ENCODE measurements at places on chromosomes 2 and 18. TPM values are rescaled to one million over a fixed set of nuclear protein-coding genes. Genes with fewer than 3 reads are reported as not detected.

DNA sequence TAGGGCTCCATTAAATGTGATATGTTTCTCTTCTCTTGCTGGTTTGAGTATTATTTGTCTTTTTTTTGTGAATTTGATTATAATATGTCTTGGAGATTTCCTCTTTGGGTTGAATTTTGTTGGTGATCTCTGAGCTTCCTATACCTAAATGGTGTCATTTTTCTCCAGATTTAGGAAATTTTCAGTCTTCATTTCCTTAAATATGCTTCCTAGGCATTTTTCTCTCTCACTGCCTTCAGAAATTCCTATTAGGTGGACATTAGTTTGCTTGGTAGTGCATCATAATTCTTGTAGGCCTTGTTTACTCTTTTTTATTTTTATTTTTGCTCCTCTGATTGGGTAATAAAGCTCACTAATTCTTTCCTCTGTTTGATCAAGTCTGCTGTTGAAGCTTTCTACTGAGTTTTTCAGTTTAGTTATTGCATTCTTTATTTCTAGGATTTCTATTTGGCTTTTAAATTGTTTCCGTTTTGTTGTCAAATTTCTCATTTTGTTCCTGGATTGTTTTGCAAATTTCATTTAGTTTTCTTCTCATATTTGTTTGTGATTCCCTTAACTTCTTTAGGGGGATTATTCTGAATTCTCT is 36.6 kb upstream of the CRACDL start:
- no peak overlapping the region for H3K4me3 ChIP-seq
- H3K27me3 ChIP-seq, result no peaks in the 10 kb centered on the region
- no peaks in the 10 kb centered on the region for H3K36me3 ChIP-seq
- no peak overlapping the region for H3K27ac ChIP-seq
- no peaks in the 10 kb centered on the region for H3K4me1 ChIP-seq

C2orf81 gene
- 0.87 TPM for total RNA-seq

- no peaks in the 10 kb centered on the region for H3K36me3 ChIP-seq
- H3K4me1 ChIP-seq, result peaks cover 13% of the 10 kb centered on the region
- no peaks in the 10 kb centered on the region for H3K27me3 ChIP-seq
- H3K4me3 ChIP-seq, result no peak overlapping the region
Observed at GRCh38 chr2:172693037-172693436, 42.6 kb upstream of the RAPGEF4 start.

- H3K27ac ChIP-seq, result no peak overlapping the region
- no peaks in the 10 kb centered on the region for H3K27me3 ChIP-seq
- no peaks in the 10 kb centered on the region for H3K4me1 ChIP-seq
- H3K4me3 ChIP-seq, result no peak overlapping the region
Observed at GRCh38 chr2:57880967-57881366, 165.6 kb upstream of the VRK2 start.

DNA sequence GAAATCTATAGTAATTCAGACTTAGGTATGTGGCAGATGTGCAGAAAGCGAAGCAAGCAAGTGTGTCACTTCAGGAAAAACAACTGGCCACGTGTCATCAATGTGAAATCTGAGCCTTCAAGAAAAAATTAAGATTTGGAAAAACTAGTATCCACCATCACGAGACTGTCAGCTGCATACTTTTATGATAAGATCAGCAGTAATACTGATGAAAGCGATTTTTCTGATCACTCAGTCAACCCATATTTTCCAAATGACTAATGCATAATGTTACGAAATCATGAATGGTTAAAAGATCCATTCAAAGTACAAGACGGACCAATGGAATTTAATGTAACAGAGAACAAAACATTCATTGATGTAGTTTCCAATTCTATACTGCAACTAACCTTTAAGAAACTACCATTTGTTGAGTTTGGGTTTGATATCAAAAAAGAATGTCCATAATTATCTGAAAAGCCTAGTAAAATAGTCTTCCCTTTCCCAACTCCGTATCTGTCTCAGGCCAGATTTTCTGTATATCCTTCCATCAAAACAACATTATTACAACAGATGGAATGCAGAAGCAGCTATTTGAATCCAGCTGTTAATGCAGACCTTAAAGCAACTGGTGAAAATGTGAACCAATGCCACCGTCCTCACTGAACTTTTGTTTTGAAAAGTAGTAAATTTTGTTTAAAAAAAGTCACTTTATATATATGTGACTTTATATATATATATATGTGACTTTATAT is 17.0 kb upstream of the BCL2 start:
- no peaks in the 10 kb centered on the region for H3K27me3 ChIP-seq
- peak overlapping the region; percentile 77 for H3K27ac ChIP-seq
- peaks cover 67% of the 10 kb centered on the region for H3K36me3 ChIP-seq
- no peak overlapping the region for H3K4me3 ChIP-seq
- peaks cover 9% of the 10 kb centered on the region for H3K4me1 ChIP-seq
- DNase-seq, result no peak

DNA sequence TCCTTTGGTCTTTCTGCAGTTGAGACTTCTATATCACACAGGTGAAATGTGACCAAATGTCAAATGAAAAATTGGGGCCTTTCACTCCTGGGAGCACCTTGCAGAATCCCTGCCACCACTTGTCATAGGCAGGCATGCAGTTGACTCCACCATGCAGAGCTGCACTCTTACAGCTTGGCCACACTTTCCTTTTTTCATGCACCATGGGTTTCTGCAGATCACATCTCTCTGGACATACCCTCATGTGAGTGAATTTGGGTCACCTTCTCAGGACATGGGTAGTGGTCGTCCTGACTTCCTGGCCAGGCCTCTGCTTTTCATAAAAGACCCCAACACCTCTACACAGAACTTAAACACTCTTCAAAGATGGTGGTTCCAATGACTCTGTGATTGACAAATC is 155.1 kb upstream of the RAB12 start:
- H3K4me3 ChIP-seq, result no peak overlapping the region
- H3K27ac ChIP-seq, result no peak overlapping the region
- DNase-seq, result peak; percentile 7
- H3K36me3 ChIP-seq, result no peaks in the 10 kb centered on the region
- H3K27me3 ChIP-seq, result no peaks in the 10 kb centered on the region
- H3K4me1 ChIP-seq, result peaks cover 2% of the 10 kb centered on the region

DNA sequence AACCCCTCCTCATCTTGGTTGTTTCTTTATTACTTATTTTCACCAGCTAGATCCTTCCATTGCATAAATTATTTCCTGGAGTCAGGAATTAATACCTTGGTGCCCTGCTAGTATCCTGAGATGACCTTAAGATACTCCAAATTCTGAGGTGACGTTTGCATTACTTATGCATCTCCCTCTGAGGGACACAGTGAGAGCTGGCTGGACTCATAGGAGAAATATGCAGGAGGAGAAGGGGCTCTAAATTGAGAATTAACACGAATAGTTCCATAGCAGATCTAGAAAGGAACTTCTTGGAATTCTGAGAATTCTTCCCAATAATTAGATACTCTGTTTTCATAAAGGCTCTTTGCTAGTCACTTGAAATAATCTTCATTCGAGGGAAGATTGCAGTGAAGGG is 310.6 kb upstream of the ZEB2 start:
- H3K4me1 ChIP-seq, result no peaks in the 10 kb centered on the region
- no peak overlapping the region for H3K27ac ChIP-seq
- no peak overlapping the region for H3K4me3 ChIP-seq

DNA sequence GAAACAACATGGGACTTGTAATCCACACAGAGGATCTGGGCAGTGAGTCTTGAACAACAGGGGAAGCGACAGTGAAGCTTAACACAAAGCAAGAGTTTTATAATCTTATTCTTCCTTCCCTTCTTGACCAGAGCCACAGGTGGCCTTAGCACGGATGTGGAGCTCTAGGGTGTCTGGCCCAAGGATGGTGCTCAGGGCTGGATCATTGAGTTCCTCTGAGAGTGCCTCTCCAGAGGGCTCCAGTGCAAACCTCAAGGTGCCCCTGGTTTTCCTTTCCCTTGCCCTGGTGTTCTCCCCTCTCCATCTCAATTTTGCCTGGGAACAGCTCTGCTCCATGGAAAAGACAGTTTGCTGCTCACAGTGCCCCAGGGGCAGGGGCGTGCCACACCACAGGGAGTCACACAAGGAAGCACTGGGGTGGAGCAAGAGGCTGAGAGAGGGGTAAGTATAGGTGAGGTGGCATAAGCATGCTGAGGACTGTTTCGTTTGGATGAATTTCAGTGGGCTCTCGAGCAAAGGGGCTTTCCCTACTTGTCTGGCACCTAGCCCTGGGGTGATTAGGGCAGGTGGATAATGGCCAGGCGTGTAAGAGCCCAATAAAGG is 88.6 kb upstream of the B3GNT7 start:
- no peak overlapping the region for H3K4me3 ChIP-seq
- H3K36me3 ChIP-seq, result peaks cover 2% of the 10 kb centered on the region
- no peak for DNase-seq
- no peaks in the 10 kb centered on the region for H3K27me3 ChIP-seq

DNA sequence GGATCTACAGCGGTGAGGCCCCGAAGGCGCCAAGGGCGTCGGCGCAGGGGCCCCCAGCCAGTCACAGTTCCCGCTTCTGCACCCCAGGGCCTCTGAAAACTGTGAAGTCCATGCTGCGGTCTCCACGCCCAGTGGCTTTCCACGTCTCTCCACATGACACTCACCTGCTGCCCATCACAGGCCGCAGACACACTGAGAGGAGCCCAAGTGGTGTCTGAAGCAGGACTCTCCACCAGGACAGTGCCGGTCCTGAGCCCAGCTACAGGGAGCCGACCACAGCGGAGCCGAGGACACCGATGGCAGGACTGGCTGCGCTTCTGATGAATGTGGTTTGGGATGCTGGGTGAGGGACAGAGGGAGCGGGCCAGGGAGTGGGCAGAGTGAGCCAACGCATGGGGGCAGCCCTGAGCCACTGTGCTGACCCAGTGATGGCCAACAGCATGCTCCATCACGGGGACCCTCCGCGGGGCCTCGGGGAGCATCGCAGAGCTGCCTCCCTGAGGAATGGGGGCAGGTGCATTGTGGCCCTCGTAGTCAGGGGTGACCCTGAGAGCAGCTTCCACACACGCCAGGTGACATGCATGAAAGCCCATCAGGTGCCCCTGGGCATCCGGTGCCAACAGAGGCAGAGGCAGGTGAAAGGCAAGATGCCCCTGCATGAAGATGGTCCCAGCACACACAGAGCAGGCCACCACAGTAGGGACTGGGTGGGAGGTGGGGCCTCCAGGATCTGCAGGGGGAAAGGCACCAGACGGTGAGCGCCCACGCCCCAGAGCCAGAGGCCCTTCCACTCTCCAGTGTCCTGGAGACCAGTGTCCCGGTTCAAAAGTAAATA is 116.6 kb downstream of the HDAC4 start:
- no peaks in the 10 kb centered on the region for H3K36me3 ChIP-seq
- peak; percentile 74 for DNase-seq
- peaks cover 27% of the 10 kb centered on the region for H3K4me1 ChIP-seq
- no peaks in the 10 kb centered on the region for H3K27me3 ChIP-seq

GRCh38 chr2:190511104-190511503 is 23.4 kb downstream of the NEMP2 start:
- H3K27me3 ChIP-seq, result no peaks in the 10 kb centered on the region
- no peak for DNase-seq
- H3K4me1 ChIP-seq, result peaks cover 9% of the 10 kb centered on the region

BOLL gene
- total RNA-seq, result not detected

DNA sequence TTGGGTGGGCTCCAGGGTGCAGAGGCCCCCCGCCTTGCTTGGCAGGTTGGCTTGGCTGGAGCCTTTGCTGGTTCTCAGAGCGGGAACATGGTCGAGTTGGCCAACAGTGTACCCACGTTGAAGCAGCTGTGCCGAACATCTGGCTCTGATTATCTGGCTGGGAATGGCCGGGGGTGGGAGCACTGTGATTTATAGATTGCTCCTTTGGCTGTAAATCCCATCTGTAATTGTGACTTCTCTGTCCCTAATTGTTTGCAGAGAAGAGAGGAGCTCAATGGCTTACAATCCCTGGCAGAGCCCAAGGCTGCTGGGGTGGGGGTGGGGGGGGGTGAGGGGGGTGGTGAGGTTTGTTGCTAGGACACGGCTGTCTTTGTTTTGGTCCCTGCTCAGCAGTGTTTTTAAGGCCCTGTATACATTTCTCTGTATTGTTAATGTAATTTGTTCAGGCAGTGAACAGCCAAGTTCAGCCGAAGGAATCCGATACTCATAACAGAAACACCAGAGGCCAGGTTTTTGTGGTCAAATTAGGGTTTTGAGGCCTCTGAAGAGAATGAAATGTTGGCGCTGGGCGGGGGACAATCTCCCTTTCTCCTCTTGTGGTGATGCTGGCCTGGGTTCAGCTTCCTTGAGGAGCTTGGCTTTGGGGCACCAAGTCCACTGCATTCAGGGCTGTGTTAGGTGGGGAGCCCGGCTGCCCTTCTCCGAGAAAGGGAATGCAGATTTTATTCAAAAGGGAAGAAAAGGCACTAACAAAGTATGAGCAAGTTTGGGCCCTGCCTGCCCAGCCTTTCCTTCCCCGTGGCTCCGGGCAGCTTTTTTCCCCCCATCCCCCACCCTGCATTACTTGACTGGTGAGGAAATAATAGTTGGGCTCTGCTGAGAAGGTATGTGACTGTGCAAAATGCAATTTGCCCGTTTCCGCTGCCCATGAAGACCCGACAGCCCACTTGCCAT is 82.5 kb downstream of the TCF7L1 start:
- H3K4me3 ChIP-seq, result no peak overlapping the region
- no peaks in the 10 kb centered on the region for H3K36me3 ChIP-seq
- H3K27ac ChIP-seq, result peak overlapping the region; percentile 62
- H3K27me3 ChIP-seq, result no peaks in the 10 kb centered on the region
